ENCODE measurements at places on chromosomes 13 and 19. TPM values are rescaled to one million over a fixed set of nuclear protein-coding genes. Genes with fewer than 3 reads are reported as not detected.

GRCh38 chr19:41377977-41378709 is 1.8 kb downstream of the TMEM91 start:
- peak; percentile 28 for DNase-seq

GRCh38 chr13:41883147-41883546 is 77.8 kb downstream of the VWA8 start:
- DNase-seq = no peak

GRCh38 chr13:48199404-48199946 is 33.5 kb upstream of the ITM2B start:
- DNase-seq = no peak

GRCh38 chr13:106493533-106494220 is 41.8 kb downstream of the EFNB2 start:
- no peak for DNase-seq

DNA sequence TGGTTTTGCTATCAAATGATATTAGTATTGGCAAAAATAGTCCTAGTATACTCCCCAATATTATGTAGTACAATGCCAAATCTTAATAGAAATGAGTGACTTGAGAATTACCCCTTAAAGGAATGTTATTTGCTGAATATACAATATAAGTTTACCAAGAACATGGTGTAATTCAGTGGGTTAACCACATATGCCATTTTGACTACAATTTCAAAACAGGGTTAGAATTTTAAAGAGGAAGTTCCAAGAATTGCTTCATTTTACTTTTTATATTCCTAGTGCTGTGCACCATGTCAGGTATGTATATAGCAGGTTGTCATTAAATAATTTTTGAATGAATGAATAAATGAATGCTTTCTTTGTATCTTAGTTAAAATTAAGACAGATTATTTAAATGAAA is 66.3 kb downstream of the LMO7 start:
- no peak for DNase-seq

- DNase-seq = no peak
These were observed 8.1 kb downstream of the CYP2A13 start for GRCh38 chr19:41096353-41096752.

GRCh38 chr19:17370026-17370587 is 7.0 kb downstream of the PLVAP start:
- no peak for DNase-seq

- no peak for DNase-seq
These were observed 95.2 kb downstream of the LRCH1 start for GRCh38 chr13:46648166-46648607.

GRCh38 chr13:47798906-47799305 is 202.2 kb downstream of the SUCLA2 start:
- DNase-seq = no peak

- no peak for DNase-seq
These were observed 763 bp downstream of the ZNF180 start for GRCh38 chr19:44499559-44499958.

DNA sequence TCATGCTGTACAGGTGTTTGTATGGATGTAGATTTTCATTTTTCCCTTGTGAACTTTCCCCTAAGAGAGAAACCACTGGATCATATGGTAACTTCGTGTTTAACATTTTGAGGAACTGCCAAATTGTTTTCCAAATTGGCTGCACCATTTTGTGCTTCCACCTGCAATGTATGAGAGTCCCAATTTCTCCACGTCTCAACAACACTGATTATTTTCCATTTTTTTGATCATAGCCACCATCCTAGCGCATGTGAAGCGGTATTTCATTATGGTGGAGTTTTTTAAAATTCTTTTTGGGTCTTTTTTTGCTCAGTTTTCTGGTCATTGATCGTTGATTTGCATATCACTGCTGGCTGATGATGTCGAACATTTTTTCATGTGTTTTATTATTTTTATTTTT is 5.0 kb downstream of the NDUFA13 start:
- no peak for DNase-seq

- no peak for DNase-seq
These were observed 142.1 kb downstream of the KDM4B start for GRCh38 chr19:5111051-5111450.

DNA sequence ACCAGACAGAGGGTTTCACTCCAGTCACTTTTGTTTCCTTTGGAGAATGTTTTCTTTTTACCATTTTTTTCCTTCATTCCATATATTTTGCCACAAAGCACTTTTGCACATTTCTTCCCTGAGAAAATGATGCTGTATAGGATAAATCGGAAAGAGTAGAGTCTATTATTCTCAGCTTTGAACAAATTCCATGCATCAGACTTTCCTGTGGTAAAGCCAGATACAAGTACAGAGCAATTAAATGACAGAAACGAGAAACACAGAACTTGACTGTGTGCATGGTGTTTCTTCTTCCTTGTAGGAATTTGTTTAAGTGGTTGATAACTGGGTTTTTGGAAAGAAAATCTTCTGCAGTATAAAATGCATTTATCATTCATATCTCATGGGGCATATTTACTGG is 107.4 kb upstream of the CSNK1A1L start:
- DNase-seq = no peak

DNA sequence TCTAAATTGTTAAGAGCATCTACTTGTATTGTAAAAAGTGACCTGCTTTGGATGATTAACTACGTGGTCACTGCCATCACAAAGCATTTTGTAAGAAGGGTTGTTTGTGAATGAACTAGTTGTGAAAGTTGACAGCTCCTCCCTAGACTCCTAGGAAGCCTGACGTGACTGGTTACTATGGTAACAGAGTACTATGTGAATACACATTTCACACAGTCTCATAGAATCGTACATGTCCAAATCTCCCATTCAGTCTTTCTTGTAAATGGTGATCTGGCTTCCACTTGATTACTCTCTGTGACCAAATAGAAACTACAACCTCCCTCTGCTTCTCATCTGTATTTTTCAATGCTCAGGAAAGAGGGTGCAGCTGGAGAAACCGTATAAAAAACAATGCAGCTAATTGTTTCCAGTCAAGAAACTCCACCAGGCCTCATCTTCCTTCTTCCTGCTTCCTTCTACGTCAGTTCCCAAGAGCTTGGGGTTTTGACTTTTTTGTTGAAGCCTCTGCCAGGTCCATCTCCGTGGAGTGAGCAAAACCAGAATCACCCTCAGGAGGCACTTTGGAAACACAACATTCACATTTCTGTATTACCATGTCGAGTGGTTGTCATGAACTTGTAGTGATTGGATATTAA is 83.4 kb downstream of the GPC6 start:
- DNase-seq = no peak

The GARIN5A gene
- total RNA-seq = not detected

The C1QTNF9 gene
- total RNA-seq = not detected

The FFAR2 gene
- not detected for total RNA-seq

The FCGBP gene
- 34.7 TPM for total RNA-seq
